GM23248 (cell line): ENCODE measurements at places on chromosomes 1 and 21. TPM values are rescaled to one million over a fixed set of nuclear protein-coding genes. Genes with fewer than 3 reads are reported as not detected.
A peak's percentile ranks its signal among the peaks of the same experiment; 100 is the strongest.

- H3K27me3 ChIP-seq = no peaks in the 10 kb centered on the region
- 0 out of 2 replicates have a peak overlapping the region, but pooled peaks have one; percentile 32 for H3K4me3 ChIP-seq
Observed at GRCh38 chr1:20074055-20074724, 4.2 kb downstream of the PLA2G5 start.

GRCh38 chr1:230210326-230210980, 143.4 kb downstream of the GALNT2 start:
- H3K4me3 ChIP-seq = no peak overlapping the region
- H3K27ac ChIP-seq = no peak overlapping the region; the same call in 1 of the 2 replicates
- DNase-seq = no peak
- H3K36me3 ChIP-seq = no peaks in the 10 kb centered on the region

GRCh38 chr1:201556841-201557571, 18.1 kb downstream of the NAV1 start:
- no peaks in the 10 kb centered on the region for H3K27me3 ChIP-seq
- no peaks in the 10 kb centered on the region for H3K36me3 ChIP-seq
- no peak overlapping the region for H3K4me3 ChIP-seq

- H3K4me1 ChIP-seq = peaks cover 39% of the 10 kb centered on the region
- H3K27me3 ChIP-seq = no peaks in the 10 kb centered on the region
- H3K27ac ChIP-seq = peak overlapping the region; percentile 98
Observed at GRCh38 chr1:93845538-93846205, 33.3 kb downstream of the DNTTIP2 start.

DNA sequence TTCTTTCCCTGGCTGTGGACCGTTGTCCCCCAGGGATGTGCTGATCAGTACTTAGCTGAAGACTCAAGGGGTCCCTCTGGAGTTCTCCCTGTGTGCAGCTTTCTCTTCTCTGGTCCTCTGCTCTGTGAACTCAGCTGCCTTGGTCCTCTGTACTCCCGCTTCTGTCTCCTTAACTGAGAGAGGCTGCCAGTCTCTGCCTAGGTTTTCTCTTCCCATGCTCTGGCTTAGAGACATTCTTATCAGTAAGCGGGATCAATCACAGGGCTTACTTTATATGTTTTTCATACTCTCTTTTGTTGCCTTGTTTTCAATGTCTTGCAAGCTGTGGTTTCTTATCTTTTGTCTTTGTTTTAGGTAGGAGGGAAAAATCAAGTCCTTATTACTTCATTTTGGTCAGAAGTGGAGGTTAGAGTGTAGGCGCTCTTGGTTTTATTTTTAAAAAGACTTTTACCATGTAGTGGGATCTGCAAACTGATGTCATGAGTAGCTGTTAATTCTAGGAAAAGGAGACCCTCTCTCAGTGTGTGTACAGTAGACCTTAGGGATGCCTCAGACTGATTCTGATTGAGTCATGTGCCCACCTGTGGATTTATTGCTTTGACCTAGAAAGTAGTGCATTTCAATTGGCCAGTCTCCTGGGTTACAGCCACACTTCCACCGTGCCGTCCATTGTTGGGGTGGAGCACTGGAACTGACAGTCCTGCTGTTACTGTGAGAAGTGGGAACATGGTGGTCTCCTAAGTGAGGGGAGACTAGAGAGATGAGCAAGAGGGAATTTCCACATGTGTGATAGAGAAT, 46.6 kb downstream of the TTC3 start:
- peaks cover 19% of the 10 kb centered on the region; the same call in 1 of the 2 replicates for H3K36me3 ChIP-seq
- H3K27me3 ChIP-seq = no peaks in the 10 kb centered on the region
- H3K27ac ChIP-seq = no peak overlapping the region
- no peaks in the 10 kb centered on the region for H3K4me1 ChIP-seq

DNA sequence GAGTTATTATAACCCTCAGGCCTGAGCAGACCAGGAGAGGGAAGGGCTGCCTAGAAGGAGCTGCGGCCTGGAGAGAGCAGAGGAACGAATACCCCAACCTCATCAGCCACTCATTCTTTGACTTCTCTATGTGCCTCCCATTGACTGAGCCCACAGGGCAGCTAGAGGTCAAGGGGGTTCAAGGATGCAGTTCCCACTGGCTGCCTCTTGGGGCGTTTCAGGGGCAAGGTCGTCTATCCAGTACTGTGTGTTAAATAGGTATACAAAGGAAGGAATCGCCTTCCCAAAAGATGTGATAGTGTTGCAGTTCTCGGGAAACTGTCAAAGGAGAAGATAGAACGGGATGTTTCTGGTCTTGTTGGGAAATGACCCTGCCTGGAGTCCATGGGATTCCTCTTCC, 250.6 kb downstream of the PRDM2 start:
- H3K27ac ChIP-seq = no peak overlapping the region
- H3K4me1 ChIP-seq = peaks cover 8% of the 10 kb centered on the region
- no peak for DNase-seq
- no peak overlapping the region for H3K4me3 ChIP-seq
- H3K27me3 ChIP-seq = no peaks in the 10 kb centered on the region

- H3K4me1 ChIP-seq = peaks cover 50% of the 10 kb centered on the region
- H3K27ac ChIP-seq = peak overlapping the region; percentile 59
- DNase-seq = peak; percentile 88
- H3K36me3 ChIP-seq = no peaks in the 10 kb centered on the region
- H3K4me3 ChIP-seq = peak overlapping the region; percentile 61
- no peaks in the 10 kb centered on the region for H3K27me3 ChIP-seq
Observed at GRCh38 chr1:59020151-59020997, 236.5 kb upstream of the JUN start.

DNA sequence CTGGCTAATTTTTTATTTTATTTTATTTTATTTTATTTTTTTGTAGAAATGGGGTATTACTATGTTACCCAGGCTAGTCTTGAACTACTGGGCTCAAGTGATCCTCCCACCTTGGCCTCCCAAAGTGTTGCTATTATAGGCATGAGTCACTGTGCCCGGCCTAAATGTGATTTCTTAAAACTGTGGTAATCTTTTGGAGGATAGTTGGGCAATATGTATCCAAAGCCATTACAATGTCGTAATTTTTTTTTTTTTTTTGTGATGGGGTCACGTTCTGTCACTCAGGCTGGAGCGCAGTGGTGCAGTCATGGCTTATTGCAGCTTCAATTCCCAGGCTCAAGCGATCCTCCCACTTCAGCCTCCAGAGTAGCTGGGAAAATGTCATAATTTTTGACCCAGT, 14.2 kb downstream of the ETV3L start:
- DNase-seq = peak; percentile 20
- H3K27ac ChIP-seq = no peak overlapping the region
- H3K36me3 ChIP-seq = no peaks in the 10 kb centered on the region
- peaks cover 2% of the 10 kb centered on the region for H3K4me1 ChIP-seq
- no peak overlapping the region for H3K4me3 ChIP-seq

- H3K27ac ChIP-seq = no peak overlapping the region
- no peak overlapping the region for H3K4me3 ChIP-seq
- H3K4me1 ChIP-seq = no peaks in the 10 kb centered on the region
Observed at GRCh38 chr21:18204931-18205330, 39.7 kb upstream of the CHODL start.

- H3K36me3 ChIP-seq = no peaks in the 10 kb centered on the region
- no peaks in the 10 kb centered on the region for H3K27me3 ChIP-seq
- no peak overlapping the region for H3K27ac ChIP-seq
- DNase-seq = no peak
- no peak overlapping the region for H3K4me3 ChIP-seq
Observed at GRCh38 chr1:31861346-31861745, 45.5 kb upstream of the SPOCD1 start.

- no peak overlapping the region for H3K4me3 ChIP-seq
- DNase-seq = peak; percentile 34
- no peaks in the 10 kb centered on the region for H3K36me3 ChIP-seq
- H3K27ac ChIP-seq = no peak overlapping the region
Observed at GRCh38 chr21:45347712-45348499, 57.1 kb upstream of the COL18A1 start.

GRCh38 chr1:35935442-35936388, 4.8 kb downstream of the AGO3 start:
- DNase-seq = peak; percentile 12
- H3K27ac ChIP-seq = no peak overlapping the region
- H3K36me3 ChIP-seq = no peaks in the 10 kb centered on the region
- no peak overlapping the region for H3K4me3 ChIP-seq

- H3K36me3 ChIP-seq = no peaks in the 10 kb centered on the region
- no peaks in the 10 kb centered on the region for H3K4me1 ChIP-seq
- no peak overlapping the region for H3K4me3 ChIP-seq
- no peaks in the 10 kb centered on the region for H3K27me3 ChIP-seq
- no peak for DNase-seq
- H3K27ac ChIP-seq = no peak overlapping the region
Observed at GRCh38 chr1:157115851-157116736, 16.5 kb upstream of the ETV3L start.

DNA sequence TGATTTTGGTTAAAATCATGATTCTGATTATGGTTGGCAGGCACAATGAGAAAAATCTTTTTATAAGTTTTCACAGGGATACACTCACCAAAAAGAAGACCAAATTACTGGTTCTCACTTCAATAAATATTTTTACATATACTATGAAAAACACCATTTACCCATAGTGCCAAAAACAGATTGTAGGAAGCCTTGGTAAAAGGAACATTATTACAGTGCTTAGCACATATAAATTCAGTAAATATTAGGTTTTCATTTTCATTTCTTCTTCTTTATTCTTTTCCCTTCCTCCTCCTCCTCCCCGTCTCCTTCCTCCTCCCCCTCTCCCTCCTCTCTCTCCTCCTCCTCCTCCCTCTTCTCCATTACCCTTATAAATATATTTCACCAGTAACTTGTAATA, 15.8 kb upstream of the SPAG17 start:
- no peak overlapping the region for H3K4me3 ChIP-seq
- DNase-seq = no peak
- H3K4me1 ChIP-seq = 0 out of 2 replicates have a peak, but pooled peaks cover 3% of the 10 kb centered on the region
- H3K27ac ChIP-seq = no peak overlapping the region

DNA sequence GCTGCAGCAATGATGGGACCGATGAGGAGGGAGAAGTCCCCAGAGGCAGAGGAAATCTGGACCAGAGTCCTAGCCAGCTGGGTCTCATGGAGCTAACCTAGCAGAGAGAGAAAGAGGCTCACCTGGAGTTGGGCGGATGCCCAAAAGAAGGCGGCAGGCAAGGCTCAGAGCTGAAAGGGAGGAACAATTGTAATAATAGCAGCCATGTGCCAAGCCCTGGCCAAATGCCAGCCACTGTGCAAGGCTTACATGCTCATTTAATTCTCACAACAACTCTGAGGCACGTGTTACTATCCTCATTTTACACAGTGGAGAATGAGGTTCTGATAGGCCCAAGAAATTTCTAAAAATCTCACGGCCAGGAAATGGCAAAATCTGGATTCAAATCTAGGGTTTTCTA, 50.0 kb upstream of the ZNF648 start:
- no peaks in the 10 kb centered on the region for H3K4me1 ChIP-seq
- H3K27me3 ChIP-seq = no peaks in the 10 kb centered on the region
- H3K4me3 ChIP-seq = no peak overlapping the region
- H3K36me3 ChIP-seq = no peaks in the 10 kb centered on the region
- no peak for DNase-seq

GRCh38 chr1:214251354-214251753, 29.6 kb upstream of the SMYD2 start:
- H3K4me1 ChIP-seq = 0 out of 2 replicates have a peak, but pooled peaks cover 6% of the 10 kb centered on the region
- no peak overlapping the region for H3K4me3 ChIP-seq
- no peaks in the 10 kb centered on the region for H3K27me3 ChIP-seq
- DNase-seq = no peak

DNA sequence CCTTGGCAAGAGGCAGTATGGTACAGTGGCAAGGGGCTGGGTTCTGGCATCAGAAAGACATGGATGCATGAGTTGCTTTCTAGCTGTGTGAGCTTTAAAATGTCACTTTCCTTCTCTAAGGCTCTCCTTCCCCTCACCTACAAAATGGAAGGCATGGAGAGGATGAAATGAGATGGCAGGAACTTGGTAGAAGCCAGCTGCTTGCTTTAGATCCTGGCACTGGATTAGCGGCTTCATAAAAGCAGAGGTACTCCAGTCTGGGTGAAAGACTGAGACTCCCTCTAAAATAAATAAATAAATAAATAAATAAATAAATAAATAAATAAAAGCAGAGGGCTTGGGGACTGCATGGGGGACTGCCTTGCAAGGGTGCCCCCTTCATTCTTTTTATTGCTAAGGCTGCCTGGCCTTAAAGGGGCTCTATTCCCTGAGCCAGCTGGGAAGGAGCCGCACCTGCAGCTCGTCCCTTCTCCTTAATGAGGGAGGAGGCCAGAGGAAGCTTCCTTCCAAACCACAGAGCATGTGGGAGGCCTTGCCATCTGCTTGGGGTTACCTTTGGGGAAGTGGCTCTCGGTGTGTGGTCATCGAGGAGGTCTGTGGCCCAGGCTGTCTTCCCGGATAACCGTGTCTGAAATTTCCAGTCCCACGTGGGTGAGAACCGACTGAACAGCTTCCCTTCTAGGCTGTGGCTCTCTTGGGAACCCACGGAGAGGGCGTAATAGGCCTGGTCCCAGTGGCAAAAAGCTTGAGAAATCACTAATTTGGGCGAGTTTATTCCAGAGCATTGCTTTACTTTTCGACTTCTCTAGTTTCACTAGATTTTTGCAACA, 2.0 kb upstream of the ATP13A2 start:
- DNase-seq = no peak
- H3K4me3 ChIP-seq = no peak overlapping the region
- peaks cover 23% of the 10 kb centered on the region for H3K4me1 ChIP-seq

DNA sequence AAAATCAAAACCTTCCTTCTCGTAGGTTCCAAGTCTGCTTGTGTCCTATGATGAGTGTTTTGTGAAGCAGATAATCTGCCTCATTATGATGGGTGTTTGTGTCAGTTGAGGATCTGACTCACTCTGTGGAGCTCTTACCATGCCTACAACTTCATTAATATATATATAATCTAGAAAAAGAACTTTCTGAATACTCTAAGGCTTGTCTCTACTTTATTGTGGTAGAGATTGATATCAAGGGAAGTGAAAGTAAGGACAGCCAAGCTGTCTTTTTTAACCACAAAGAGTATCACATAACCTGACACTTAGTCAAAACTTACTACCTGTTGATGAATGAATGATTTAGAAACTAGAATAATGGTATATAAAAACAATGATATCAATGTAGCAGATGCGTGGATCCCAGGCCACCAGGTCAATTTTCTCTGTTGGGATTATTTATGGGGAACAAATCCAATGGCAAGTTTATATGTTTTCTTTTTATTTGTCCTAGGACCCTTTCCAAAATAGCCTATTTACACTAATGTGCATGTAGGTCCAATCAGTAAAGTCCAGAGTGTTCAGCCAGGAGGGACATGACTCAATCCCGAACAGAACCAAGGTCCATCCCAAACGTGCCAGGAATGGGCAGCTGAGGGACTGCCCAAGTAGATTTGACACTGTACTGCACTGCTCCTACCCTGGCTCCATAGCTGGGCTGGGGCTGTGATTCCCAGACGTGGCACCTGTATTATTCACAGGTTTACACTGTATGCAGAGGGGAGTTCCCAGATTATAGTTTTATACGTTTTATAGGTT, 182.3 kb upstream of the GREM2 start:
- H3K4me3 ChIP-seq = no peak overlapping the region
- H3K27me3 ChIP-seq = no peaks in the 10 kb centered on the region
- H3K36me3 ChIP-seq = no peaks in the 10 kb centered on the region

CCDC185 gene
- total RNA-seq = not detected in 2 replicates

SRM gene
- total RNA-seq = 35.3 and 48.0 TPM in 2 replicates

NPHS2 gene
- not detected in 2 replicates for total RNA-seq

LCE1F gene
- not detected in 2 replicates for total RNA-seq

EXOC8 gene
- 12.4 and 14.6 TPM in 2 replicates for total RNA-seq

AMY1B gene
- total RNA-seq = not detected in 2 replicates

FAM151A gene
- total RNA-seq = not detected in 2 replicates
